Umbilical cord (tissue), 2 donors: ENCODE measurements at places on chromosomes 4 and X.

DNA sequence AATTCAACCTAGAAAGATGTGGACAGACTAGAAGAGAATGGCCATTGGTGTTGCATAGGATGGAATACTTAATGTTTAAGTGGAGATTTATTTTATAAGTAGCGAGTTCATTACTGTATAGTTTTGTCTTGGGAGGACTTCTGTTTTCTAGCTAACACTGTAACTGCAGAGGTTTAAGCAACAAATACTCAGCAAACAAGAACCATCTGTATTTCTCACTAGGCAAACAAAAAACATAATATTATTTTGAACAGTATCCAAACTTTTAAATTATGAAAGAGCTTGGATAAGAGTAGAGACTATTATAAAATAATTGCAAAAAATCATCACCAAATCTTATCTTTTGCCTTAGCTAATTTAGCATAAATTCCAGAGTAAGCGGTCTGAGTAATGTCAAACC, 121.1 kb downstream of the GLRA3 start:
- no peak for DNase-seq

DNA sequence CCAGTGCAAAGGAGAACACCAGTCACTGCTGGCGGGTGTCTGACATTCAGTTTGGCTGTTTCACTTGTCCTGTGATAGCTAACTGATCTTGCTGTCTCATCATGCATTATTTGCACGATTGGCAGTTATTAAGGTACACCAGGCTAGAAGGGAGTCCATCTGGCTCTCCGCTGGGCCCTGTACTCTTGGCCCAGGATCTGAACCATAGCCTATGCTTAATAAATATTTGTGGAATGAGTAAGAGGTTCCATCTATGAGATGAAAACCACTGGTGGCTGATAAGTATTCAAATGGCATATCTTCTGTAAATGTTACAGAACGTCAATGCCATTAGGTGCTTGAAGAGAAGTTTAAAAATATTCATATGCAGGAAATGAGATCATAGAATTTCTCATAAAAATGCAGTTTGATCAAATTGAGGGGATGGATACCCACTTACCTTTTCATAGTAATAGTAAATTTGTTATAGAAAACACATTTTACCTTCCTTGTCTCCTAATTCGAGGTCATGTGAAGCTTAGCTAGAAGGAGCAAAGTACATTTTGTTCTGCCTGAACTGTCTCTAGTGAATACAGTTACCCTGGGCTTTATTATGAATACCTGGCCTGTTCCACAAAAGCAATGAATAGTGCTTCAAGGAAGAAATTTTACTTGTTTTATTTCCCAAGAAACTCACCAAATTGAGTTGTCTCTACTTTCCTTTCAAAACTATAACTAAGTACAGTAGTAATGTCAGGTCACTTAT, 213.5 kb downstream of the CBR4 start:
- peak; percentile 45 for DNase-seq

DNA sequence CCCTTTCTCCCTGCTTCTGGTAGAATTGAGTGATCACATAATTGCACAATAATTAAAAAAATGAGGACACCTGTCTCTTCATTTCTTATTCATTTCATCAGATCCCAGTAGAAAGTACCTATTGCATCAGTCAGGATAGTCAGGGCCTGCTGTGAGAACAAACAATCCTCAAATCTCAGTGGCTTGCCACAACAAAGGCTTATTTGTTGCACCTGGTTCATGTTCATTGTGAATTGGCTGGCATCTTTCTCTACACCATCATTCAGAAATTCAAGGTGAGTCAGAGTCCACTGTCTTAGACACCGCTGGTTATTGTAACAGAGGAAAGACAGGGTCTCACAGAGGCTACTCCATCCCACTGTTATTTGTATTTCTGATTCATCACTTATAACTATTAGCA, 409.8 kb downstream of the STIM2 start:
- no peak for DNase-seq

- DNase-seq: no peak
Measured at GRCh38 chrX:134444681-134445080, 15.3 kb upstream of the HPRT1 start.

DNA sequence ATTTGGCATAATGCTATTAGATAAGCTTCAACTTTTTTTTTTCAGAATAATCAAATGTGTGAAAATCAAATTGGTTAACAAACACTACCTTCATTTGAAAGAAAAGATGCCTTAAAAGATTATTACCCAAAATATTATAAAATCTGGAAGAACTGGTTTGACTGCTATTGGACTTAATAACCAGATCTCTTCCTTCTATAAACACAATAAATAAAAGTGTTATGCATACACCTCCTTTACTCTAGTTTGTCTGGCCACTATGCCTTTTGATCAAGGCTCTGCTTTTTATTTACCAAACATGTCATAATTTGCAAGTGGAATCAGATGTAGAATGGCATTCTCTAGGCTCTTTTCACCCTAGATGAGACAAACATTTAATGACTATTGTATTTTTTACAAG, 897.3 kb upstream of the EPHA5 start:
- DNase-seq: no peak

DNA sequence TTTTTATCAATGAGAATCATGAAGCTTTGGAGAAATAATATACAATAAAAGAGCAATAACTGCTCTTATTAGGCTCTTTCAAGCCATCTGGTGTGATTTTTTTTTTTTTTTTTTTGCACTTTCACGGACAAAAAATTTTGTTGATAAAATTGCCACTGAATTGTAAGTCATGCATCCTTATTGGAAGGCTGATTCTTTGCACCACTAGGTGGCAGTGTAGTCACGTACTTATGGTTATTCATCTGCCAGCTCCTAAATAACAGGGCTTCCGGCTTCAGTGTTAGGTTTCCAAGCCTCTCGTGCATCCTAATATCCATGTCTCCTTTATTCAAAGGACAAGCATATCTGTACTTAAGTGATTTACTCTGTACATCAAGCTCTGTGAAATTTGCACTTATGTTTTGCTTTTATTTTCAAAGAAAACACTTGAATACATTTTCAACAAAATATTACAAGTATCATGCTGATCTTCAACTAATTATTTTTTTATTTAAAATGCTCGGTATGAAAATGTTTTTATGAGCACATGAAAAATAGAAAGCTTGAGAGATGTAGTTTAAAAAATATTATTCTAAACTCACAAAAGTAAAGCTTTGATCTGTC, 1578.3 kb upstream of the TENM3 start:
- DNase-seq: peak; percentile 84
